GOT3 (cell line): ENCODE measurements at places on chromosomes 7 and 10.

DNA sequence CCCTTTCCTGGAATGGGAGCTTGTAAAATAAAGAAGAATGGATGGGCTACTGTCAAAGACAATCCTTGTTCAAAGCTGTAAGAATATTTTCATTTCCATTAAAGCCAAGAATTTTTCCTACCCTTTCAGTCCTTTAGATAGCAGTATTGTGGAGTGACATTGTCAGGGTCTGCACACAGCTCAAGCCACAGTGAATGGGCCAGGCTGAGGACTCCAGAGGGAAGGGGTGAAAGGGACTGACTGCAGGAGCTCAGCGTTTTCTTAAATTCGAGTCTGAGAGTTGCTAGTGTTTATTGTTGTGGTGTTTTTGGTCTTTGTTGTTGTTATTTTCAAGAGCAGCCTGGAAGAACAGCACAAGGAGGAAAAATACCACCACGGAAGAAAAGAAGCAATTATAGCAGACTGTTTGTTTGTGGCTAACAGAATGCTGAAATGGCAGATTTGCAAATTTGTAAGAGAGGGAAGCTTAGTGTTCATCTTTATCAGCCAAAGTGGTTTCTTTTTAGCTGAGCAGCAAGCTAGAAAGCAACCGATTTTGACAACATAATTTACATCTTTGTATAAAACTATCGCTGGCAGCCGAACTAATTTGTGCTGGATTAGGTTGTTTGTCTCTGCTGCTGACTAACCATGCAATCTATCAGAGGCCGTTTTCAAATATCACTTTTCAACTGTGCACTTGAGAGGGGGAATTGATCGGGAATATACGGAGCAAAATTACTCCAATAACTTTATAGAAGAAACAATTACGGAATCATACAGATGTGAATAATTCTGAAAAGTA lies 192.1 kb downstream of the LRMDA start:
- DNase-seq = no peak

DNA sequence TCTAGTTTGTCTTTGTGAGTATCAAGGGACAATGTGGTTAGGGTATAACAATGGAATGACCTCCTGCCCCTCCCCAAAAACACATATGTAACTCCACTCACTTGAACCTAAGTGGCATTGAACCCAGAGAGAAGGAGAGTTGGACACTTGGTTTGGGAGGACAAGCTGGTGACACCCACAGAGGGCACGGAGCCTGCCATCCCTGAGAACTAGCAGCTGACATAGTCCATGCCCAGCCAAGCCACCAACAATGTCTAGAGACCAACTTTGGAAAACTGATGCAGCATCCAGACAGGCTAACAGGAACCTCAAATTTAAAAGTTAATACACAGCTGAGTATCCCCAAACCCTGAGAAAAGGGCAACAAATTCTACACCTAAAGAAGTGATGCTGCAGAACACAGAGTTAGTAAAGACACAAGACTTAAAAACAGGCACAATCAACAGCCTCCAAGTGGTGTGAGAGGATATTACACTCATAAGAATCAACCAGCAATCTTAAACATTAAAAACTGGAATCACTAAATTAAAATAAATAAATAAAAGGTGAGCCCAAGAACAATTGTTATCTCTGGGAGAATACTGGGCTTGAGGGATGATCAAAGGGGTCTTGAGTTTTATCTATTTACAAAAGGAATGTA lies 27.2 kb downstream of the NUDCD3 start:
- no peak for DNase-seq

DNA sequence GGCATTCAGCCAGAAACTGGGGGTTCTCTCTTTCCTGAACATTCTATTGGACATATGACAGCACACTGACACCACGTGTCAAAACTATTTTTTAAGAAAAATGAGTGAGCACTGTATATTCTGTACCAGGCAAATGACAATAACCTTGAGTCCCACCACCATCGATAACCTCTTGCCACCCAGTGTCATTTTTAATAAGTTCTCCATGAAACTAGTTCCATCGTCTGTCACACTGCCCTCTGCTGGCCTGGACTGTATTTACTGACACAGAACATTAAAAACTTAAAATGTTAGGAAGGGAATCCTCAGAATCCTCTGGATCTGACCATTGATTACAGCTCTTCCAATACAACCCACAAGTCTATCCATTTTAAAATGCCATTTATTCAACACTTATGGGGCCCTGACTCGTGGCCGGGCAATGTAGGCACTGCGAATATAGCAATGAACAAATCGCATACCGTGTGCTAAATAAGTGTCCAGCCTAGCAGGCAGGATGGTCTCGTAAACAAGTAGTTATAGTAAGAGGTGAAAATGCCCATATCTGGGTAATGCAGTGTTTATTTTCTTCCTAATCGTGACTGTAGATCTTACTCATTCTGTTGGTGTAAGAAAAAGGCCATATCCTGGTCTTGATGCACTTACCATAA lies 35.9 kb upstream of the CACNB2 start:
- DNase-seq = no peak

- no peak for DNase-seq
Observed at GRCh38 chr10:131215776-131216175, 95.7 kb downstream of the TCERG1L start.

GRCh38 chr10:101157756-101158458 lies 26.8 kb downstream of the TLX1 start:
- no peak for DNase-seq

DNA sequence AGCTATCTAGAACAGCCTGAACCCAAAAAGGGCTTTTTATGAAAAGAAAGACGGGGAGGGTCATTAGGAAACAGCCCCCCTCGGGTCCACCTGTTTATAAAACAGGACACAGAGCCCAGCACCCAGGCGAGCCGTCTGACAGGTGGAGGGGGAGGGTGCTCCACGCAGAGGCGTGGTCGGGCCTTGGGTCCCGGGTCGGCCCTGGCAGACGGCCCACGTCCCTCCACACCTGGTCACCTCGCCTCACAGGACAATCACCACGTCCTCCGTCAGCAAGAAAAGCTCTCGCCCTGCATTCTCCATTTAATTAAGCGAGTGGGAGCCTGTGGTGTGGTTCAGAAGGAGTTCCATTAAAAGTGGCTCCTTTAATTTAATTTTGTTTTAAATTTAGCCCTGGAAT lies 42.3 kb upstream of the FOXL3 start:
- no peak for DNase-seq

- no peak for DNase-seq
Observed at GRCh38 chr10:18312374-18313139, 172.3 kb downstream of the CACNB2 start.

DNA sequence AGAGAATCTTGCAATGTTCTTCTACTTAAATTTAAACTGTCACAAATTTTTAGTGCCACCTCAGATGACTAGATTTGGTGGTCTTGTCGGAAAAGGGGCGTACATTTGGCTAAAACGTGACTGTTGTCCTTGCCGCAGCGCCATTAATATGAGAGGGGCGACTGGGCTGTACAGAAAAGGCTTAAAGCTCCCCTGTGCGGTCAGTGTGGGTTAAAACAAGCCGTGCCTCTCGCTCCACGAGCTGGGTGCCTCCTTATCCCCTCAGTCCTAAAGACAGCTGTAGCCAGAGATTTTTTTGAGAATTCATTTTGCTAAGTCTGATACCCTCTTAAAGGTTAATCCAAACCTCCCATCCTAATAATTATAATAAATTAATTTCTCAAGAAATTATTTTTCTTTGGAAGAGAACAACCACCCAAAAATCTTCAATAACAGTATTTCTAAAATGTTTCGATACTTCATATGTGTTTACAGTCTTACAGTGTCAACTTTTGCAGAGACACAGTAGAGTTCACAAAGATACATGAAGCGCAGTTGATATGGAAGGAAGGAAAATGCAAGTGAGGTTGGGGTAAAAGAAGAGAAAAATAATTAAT lies 68.6 kb downstream of the C7orf25 start:
- DNase-seq = peak; percentile 12

GRCh38 chr10:112914288-112914952 lies 35.6 kb upstream of the TCF7L2 start:
- no peak for DNase-seq

DNA sequence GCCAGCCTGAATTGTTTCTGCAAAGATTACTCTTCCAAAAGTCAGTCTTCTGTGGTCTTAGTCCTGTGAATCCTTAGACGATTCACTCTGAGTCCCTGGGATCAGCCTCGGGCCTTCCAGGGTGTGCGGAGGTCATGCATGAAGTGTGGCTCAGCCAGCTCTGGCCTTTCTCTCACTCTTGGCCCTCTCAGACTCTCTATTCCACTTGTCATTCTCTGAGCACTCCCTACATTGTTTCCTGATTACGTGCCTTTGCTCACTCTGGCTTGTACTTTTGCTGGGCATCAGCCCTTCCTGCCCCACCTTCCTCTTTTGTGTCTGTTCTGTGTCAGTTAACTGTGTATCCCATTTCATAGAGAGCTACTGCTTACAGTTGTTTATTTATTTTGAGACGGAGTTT lies 36.0 kb downstream of the CCNY start:
- no peak for DNase-seq

DNA sequence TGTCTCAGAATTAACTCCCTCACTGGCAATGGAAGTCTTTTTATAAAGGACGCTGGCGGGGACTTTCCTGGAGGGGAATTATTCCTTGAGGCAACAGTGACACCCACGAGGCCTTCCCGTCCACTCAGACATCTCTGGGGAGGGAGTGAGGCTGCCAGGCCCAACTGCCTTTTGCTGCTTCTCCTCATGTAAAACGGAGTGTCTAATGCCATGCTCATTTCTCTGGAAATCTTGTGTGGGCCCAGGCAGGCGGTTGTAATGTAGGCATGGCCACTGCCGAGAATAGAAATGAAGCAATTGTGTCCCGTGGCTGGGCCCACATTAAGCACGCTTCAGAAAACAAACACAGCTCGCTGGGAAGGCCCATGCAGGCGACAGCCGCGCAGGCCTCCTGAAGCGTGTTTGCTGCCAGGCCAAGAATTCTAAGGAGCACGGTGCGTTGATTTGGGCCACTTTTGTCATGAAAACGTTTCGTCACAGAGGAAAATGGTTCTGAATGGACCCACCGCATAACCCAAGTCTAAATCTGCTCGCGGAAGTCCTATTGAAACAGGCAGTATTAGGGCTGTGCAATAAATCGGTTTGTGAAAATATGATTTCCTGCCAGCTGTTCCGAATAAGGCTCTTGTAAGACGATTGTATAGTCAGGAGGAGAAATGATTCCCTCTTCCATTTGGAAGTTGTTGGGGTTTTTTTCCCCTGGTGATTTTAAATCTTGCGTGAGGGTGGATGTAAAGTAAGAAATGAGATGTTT lies 104.2 kb upstream of the CHST15 start:
- DNase-seq = no peak

DNA sequence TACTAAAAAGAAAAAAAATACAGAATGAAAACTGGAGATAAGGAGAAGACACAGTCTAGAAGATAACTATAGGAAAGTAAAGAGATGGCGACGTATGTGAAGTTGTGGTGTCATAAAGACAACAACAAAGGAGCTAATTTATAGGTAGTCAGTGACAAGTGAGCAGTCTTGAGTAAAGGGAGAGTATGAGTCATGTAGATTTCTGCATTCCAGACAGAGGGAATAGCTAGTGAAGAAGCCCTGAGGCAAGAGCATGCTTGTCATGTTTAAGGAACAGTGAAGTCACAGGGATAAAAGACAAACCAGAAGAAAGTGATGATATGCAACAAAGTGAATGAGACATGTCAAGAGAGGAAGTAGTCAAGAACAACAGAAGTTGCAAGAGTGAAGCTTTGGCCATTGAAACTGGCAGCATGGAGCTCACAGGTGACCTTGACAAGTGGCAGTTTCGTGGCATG lies 2.3 kb upstream of the MIOS start:
- no peak for DNase-seq

DNA sequence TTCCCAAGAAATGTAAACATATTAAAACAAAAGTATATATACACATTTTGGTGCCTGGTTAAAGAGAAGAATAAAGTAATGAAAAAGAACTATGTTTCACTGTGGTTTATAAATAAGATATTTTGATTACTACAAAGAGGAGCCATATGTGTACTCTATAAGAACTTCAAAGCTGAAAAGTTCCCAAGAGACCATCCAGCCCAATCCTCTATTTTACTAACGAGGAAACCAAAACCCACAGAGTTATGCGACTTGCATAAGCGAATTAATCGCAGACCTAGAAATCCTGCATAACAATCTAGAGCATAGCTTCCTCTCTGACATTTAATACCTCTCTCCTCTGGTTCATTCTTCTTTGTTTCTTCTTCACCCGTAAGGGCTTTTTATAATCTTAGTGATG lies 937.1 kb downstream of the CNTNAP2 start:
- DNase-seq = no peak

DNA sequence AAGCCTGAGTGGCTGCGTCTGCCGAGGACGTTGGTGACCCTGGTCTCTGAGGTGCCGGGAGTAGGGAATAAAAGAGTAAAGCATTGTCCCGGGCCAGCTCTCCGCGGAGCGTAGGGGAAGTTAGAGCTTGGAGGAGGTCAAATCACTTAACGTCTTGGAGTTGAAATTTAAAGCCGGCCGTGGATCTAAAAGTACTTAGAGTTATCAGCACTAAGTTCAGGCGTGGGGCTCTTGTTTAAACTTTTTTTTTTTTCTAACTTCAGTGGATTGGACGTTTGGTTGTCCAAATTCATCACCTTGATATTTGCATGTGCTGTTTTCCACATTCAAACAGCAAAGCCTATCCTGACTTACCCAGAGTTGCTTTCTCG lies 700 bp downstream of the NIPSNAP2 start:
- no peak for DNase-seq

GRCh38 chr7:21192657-21193056 lies 235.2 kb upstream of the SP4 start:
- no peak for DNase-seq

DNA sequence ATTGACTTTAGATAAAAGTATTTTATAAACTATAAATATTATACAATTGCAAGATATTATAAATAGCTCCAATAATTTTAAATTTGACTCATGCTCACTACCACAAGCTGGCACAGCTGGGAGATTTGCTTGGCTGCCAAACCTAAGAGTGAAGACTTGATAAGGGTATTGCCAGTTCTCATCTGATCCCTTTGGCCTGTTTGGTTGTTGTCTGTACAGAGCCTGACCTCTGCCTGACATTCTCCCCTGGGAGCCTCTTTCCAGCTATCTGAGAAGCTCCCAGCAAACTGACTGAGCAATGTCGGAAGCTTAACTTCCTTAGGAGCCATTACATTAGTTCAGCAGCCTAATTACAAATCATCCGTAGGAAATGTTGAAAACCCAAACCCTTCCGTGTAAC lies 10.2 kb upstream of the LMOD2 start:
- no peak for DNase-seq

GRCh38 chr10:114743521-114744231 lies 77.9 kb upstream of the FHIP2A start:
- no peak for DNase-seq

GRCh38 chr10:46025406-46025805 lies 5.0 kb downstream of the NCOA4 start:
- DNase-seq = no peak

GRCh38 chr10:73218431-73219191 lies 28.4 kb downstream of the DNAJC9 start:
- DNase-seq = no peak

- DNase-seq = no peak
Observed at GRCh38 chr7:130910949-130911944, 177.2 kb upstream of the KLF14 start.

GRCh38 chr7:43565786-43566185 lies 17.1 kb upstream of the STK17A start:
- DNase-seq = no peak

- no peak for DNase-seq
Observed at GRCh38 chr7:3089493-3089892, 45.8 kb upstream of the CARD11 start.
